NCI-H1417 (cell line): ENCODE measurements at places on chromosomes 7 and 10.
A peak's percentile ranks its signal among the peaks of the same experiment; 100 is the strongest.

- DNase-seq: no peak
Measured at GRCh38 chr7:154375956-154376355, 323.8 kb downstream of the DPP6 start.

DNA sequence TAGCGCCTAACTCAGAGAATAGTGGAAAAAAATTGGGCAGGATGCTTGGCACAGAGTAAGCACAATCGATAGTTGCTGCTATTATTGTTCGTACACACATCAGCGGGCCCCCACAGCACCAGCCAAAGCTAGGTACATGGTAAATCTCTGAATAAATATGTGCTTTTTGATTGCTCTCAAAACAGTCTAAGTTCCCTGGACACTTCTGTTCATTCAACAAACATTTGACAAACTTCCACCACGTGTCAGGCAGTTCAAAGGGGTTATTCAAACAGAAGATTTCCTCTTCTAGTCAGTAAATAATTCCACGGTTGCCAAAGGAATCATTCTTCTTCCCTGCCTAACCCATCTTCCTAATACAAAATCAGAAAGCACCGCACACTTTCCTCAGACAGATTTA, 150.8 kb downstream of the DGKI start:
- DNase-seq: peak; percentile 9

DNA sequence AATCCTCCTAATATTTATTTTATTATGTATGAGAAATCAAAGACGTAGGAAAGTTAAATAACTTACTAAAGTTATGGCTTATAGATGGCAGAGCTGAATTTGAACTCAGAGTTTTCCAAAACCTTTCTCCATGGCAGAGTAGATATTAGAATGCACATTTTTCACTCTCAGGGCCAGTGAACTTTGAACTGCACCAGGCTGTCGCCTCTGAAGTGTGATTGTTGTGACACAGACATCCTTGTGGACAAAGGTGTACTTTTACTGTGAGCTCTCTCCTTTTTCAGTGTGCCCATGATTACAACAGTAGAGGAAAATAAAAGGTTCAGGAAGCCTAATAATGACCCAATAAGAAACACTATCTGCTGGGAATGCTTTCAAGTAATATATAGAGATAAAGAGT, 29.1 kb downstream of the TES start:
- DNase-seq: no peak

GRCh38 chr10:8138471-8138870, 84.0 kb downstream of the GATA3 start:
- DNase-seq: no peak

GRCh38 chr10:114337510-114338462, 66.5 kb downstream of the AFAP1L2 start:
- DNase-seq: no peak

DNA sequence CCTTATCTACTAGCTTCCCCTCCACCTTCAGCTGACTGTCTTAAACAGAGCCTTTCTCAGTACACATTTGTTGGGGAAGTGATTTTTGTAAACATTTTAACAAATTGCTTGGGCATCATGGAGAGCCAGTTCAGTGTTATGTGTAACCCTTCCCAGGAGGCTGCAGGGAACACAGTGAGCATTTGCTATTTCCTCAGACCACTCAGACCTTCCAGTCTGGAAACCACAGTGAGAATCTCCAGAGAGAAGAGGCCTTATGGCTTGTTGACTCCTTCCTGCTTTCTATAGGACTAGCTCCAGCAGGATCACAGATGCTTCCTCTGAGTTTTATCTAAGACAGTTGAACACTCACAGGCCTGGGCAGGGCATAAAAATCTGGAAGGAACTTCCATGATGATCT, 409.8 kb upstream of the NPVF start:
- no peak for DNase-seq

GRCh38 chr7:150746921-150747320, 9.7 kb downstream of the GIMAP5 start:
- no peak for DNase-seq

DNA sequence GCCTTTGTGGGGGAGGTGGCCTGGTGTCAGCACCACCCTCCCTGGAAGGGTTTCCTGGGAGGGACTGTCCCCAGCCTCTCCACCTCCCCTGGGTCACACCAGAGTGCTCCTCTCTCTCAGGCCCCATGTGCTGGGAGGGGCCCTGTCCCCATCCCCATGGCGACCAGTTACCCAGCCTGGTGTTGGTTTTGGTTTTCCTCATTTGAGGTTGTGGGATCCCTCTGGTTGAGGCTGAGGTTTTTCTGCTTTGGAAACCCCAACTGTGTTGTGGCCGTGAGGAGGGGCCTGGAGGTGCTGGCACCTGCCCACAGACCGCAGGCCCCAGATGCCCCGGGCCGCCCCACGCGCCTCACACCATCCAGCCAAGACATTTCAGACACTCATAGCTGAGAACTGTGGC, 106.3 kb downstream of the GRK5 start:
- no peak for DNase-seq

- DNase-seq: no peak
Measured at GRCh38 chr7:32326078-32326477, 164.1 kb downstream of the LSM5 start.

GRCh38 chr7:20079080-20079479, 138.1 kb downstream of the MACC1 start:
- no peak for DNase-seq

- DNase-seq: no peak
Measured at GRCh38 chr10:37379991-37380390, 254.6 kb downstream of the ANKRD30A start.

DNA sequence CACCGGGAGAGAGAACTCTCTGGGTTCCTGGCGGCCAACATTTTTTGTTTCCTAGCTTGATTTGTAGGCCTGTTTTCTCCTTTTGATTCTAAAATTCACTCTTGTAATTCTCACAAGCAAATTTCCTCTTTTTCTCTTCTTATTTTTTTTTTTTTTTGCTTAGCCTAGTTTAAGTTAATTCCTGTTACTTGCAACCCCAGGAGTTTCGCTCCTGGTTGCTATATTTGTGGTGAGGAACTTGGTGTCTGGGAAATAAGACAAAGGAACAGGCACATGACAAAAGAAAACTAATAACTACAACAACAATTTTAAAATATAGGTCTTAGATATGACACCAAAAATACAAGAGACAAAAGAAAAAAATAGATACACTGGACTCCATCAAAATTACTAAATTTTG, 6.7 kb downstream of the AOAH start:
- DNase-seq: no peak

DNA sequence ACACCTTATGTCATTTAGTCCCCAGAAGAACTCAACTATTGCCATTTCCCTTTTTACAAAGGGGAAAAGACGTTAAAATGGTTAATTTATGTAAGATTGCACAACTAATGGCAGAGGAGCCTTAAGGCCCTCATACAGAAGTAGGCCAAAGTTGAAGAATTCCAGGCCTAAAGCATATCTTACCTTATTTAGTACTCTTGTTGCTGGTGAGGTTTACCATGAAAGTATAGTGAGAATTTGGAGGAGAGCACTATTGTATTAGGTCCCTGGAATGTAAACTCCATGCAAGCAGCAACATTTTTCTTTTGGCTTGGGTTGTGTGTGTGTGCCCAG, 731 bp upstream of the CRPPA start:
- DNase-seq: no peak

DNA sequence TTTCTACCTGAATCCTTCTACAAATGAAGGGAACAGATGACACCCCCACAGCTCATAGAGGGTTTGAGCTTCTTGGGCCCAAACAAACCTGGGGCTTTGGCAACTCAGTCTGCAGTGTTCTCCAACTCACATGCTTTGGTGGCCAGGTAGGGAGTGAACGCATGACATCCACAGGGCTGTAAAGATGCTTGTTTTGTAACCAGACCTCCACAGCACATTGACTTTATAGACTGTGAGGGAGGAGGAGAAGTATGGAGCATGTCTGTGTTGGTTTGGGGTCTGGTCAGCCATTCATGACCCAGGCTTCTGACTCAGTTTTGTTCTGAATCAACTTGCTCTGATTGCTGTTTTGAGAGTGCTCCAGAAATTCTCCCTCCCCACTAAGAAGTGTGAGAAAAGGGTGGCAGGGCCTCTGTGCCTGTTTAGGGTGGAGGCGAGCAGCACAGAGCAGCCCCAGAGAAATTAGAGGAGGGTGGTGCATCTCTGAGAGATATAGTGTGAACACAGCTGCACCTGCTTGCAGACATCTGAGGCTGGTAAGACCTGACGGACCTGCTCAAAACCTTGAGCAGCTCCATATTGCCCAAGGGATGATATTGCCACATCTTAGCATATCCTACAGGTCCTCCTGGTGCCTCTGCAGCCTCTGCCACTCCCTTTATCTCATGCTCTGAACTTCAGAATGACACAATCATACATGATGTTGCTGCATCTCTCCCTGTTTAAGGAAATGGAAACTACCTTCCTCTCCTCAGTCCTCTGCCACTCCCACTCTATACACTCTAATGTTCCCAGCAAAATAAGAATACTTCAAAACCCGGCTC, 287.7 kb downstream of the ABCA13 start:
- DNase-seq: no peak

DNA sequence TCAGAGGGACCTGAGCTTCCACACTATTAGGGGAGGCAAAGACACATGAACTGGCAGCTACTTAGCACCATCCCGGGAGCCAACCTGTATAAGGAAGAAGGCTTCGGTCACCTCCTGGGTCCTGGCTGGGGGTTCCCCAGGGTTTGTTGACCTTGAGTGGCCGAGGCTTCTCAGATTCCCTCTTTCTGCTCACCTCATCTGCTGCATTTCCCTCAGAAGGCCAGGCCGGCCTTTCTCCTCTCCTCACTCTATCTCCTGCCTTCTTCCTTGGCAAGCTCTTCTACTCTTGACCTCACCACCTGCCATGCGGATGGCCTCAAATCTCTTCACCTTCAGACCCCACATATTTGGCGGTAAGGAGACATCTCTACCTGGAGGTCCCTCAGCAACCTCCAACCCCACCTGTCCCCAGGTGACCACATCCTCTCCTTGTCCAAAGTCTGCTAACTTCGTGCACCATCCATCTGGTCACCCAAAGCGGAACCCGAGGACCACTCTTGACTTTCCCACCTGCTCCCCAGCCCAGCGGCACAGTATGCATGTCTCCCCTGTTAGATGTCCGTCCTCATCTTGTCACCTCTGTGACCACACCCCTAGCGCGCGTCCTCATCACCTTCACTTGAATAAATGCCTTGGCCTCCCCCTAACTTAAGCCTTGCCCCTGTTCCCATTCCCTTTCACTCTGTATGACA, 133.8 kb upstream of the UNC5B start:
- no peak for DNase-seq

- DNase-seq: no peak
Measured at GRCh38 chr7:20306180-20306946, 24.3 kb upstream of the ITGB8 start.

- DNase-seq: no peak
Measured at GRCh38 chr7:80830584-80831285, 88.1 kb downstream of the SEMA3C start.

GRCh38 chr10:42930516-42931192, 146.2 kb upstream of the RET start:
- no peak for DNase-seq

GRCh38 chr10:90414926-90415325, 442.9 kb downstream of the HTR7 start:
- DNase-seq: no peak

GRCh38 chr10:33871061-33871956, 536.8 kb upstream of the NRP1 start:
- DNase-seq: no peak

GRCh38 chr7:91824201-91824600, 56.3 kb downstream of the MTERF1 start:
- no peak for DNase-seq

DNA sequence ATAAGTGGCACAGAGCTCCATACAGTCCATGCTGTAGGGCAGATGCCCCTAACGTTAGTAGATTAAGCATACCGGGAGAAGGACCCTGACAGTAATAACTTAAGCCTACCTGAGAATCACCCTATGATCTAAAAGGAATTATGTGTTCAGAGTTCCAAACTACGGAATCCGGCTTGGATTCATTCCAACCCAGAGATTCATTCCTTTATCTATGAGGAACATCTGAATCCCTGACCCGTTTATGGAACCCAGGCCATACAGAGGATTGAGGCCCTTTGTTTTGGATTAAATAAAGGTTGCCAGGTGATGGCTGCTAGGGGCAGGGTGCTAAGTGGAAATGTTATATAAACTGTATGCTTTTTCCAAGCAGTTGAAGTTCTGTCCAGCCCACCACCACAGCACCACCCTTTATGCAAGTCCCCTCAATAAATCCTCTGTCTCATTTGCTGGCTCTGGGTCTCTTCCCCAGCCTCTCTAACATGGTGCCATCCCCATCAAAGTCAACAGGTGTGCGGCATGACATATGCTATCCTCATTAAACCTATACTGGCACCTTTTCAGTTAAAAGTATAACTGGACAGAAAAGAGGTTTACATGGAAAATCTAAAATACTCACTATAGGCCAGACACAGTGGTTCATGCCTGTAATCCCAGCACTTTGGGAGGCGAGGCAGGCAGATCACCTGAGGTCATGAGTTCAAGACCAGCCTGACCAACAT, 9.1 kb upstream of the ANAPC16 start:
- DNase-seq: no peak

- DNase-seq: peak; percentile 31
Measured at GRCh38 chr10:1860351-1860750, 123.0 kb upstream of the ADARB2 start.

GRCh38 chr7:15848362-15848761, 161.9 kb upstream of the MEOX2 start:
- DNase-seq: no peak

DNA sequence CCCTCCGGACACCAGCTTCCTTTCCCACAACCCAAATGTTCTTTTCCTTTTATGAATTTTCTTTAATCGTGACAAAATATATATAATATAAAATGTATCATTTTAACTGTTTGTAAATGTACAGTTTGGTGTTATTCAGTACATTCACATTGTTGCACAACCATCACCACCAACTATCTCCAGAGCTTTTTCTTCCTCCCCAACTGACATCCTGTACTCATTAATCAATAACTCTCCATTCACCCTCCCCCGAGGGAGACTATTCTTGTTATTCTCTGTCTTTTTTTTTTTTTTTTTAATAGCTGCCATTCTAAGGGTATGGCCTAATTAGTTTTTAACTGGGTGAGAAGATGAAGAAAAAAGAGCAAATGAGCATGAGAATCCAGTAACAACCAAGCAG, 30.6 kb upstream of the ITGB1 start:
- no peak for DNase-seq

- no peak for DNase-seq
Measured at GRCh38 chr7:87919875-87920274, 14.2 kb upstream of the ADAM22 start.

DNA sequence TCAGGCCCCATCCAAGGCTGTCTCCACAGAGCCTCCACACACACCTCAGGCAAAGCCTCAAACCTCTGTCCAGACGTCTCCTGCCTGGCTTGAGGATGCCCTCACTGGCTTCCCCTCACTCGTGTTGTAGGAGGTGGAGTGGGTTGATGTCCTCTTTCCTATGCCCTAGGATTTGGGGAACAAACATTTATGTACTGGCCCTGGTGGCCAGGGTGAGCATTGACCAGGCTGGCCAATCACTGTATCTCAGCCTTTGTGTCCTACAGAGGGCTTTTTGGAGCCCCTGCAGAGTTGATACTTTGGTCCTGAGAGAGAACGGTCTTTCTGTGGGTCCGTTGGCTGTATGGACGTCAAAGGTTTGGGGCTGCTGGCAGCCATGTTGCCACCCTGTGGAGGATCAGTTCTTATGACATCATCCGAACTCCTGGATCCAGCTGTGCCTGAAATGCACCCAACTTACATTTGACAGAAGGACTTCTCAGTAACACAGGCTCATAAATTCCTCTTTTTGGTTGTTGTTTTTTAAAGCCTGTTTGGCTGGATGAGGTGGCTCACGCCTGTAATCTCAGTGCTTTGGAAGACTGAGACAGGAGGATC, 2.3 kb upstream of the GRID2IP start:
- no peak for DNase-seq

GRCh38 chr10:31584098-31584631, 265.1 kb downstream of the ZEB1 start:
- no peak for DNase-seq
